ENCODE measurements at places on chromosomes 13 and 19. TPM values are rescaled to one million over a fixed set of nuclear protein-coding genes. Genes with fewer than 3 reads are reported as not detected.

The MAMSTR gene
- total RNA-seq, result 0.62 TPM

The FCHO1 gene
- total RNA-seq, result 0.68 TPM

The UBE2L5 gene
- total RNA-seq, result not detected

The OVOL3 gene
- total RNA-seq, result not detected

The LPAR6 gene
- total RNA-seq, result 10.0 TPM

The PTGER1 gene
- total RNA-seq, result 0.56 TPM

The RFPL4AL1 gene
- not detected for total RNA-seq

The HCN2 gene
- 2.7 TPM for total RNA-seq

The ZNF100 gene
- 2.4 TPM for total RNA-seq

The ZNF492 gene
- total RNA-seq, result 0.29 TPM

The PSG7 gene
- not detected for total RNA-seq

The PLK5 gene
- not detected for total RNA-seq

The CERS1 gene
- total RNA-seq, result 0.56 TPM

The ADGRL1 gene
- 22.7 TPM for total RNA-seq

The KLK12 gene
- not detected for total RNA-seq

The KCTD12 gene
- 39.4 TPM for total RNA-seq

The ZNF329 gene
- 7.2 TPM for total RNA-seq

The RGL3 gene
- 1.7 TPM for total RNA-seq

The KLK4 gene
- total RNA-seq, result not detected

The ZNF208 gene
- total RNA-seq, result 2.1 TPM

The TMEM59L gene
- 6.2 TPM for total RNA-seq

The NCAN gene
- not detected for total RNA-seq

The BEST2 gene
- total RNA-seq, result not detected

The ZNF536 gene
- not detected for total RNA-seq

The MBD3L2 gene
- total RNA-seq, result not detected

Data from cardiac ventricle fibroblast (primary cell).